ENCODE measurements at places on chromosomes 16 and 17. TPM values are rescaled to one million over a fixed set of nuclear protein-coding genes. Genes with fewer than 3 reads are reported as not detected.

TP53TG3C gene
- not detected for total RNA-seq

GSDMA gene
- not detected for total RNA-seq

ATXN2L gene
- 140 TPM for total RNA-seq

CHRNB1 gene
- total RNA-seq, result 10.5 TPM

SMIM36 gene
- total RNA-seq, result not detected

DNA sequence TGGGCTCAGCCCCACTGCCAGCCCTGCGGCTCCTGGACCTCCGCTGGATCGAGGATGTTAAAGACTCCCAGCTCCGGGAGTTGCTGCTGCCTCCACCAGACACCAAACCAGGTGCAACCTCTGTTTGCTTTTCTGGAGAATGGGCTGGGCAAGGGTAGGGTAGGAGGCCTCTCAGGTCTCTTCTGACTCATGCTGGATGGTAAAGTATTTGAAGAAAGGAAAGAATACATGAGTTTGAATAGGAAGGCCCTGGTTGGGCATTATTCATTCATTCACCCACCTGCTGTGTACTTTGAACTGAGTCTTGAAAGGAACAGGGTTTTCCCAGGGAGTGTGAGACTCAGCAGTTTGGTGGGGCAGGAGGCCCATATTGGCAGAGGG, 6.5 kb upstream of the ORAI3 start:
- no peak for DNase-seq

DNA sequence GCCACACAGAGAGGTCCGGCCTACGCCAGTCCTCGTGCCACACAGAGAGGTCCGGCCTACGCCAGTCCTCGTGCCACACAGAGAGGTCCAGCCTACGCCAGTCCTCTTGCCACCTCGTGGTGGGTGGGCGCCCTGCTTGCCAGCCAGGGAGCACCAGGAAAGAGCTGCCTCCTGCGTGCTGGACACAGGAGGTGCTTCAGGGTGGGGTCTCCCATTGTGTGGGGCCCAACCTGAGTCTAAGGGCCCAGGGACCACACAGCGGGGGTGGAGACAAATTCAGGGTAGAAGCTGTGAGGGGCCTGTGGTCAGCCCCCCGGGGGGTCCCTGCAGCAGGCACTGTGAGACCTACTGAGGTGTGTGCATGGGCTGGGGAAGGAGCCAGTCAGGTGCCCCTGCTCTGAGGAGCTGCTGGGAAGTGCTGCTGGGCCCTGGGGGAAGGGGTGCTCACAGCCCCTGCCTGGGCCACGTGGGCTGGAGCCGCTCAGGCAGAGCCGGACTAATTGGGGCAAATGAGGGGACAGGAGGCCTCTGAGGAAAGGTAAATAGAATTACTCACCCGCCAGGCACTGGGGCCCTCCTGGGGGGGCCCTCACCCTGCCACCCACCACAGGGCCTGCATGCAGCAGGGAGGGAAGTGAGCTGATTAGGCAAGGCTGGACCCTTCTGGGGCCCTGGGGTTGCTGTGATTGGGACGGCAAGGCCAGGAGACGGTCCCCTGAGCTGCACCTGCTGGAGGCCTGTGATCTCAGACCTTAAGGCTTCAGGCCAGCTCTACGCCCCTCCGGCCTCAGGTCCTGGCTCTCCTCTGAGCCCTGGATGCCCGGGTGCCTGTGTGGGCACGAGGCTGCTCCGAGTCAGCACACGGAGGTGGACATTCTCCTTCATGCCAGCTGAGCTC, 11.0 kb downstream of the GCGR start:
- DNase-seq, result peak; percentile 58

DNA sequence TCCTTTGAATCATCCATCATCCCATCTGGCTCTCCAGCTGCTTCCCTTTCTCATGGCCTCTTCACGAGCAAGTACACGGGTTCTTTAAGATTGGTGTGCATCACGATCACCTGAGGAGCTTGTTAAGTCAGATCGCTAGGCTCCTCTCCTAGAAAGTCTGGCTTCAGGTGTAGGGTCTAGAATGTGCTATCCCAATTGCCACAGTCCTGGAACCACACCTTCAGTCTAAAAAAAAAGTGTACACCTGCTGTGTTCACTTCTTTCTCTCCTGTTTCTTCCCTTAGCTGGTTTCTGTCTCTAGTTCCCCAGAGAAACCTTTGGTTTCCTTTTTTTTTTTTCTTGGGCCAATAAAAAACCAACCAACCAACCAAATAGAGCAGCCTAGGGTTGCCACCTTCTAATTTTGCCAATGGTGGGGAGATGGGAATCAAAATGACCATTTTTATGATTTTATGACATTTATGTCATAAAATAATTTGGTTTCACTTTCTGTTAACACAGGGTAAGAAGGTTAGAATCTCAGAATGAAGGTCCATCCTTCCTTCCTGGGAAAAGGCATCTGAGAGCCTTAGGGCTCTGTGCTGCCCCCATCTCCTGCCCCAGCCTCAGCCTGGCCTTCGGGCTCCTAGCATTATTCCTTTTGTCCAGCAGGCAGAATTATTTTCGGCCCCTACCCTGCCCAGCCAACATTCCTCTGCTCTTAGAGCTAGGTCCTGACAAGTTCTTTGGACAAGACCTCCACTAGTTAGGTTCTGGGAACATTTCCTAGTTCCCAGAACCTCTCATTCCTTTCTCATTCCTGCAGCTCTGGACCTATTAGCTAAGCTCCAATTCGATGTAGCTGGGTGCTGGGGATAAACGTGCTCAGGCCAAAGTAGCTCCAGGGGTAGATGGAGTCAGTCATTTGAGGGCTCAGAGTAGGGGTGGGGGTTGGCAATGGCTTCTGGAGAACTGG, 1.9 kb upstream of the GGT6 start:
- DNase-seq, result no peak

GRCh38 chr17:59094861-59095530, 11.7 kb downstream of the TRIM37 start:
- DNase-seq, result no peak

DNA sequence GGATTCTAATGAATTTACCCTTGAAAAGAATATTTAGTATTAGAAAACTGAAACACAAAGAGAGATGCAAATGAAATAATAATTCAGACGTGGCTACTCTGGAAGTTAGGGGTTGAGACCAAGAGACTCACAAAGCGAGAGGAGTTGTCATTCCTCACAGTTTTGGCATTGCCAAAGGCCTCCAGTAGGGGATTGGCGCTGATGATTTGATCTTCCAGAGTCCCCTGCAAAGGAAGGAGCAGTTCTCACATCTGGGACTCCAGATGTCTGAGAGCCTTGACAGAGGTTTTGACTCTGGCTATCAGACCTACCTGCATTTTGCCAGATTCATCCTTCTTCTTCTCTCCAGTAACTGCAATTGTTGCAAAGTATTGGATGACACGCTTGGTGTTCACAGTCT, 6.6 kb downstream of the MYH8 start:
- no peak for DNase-seq

DNA sequence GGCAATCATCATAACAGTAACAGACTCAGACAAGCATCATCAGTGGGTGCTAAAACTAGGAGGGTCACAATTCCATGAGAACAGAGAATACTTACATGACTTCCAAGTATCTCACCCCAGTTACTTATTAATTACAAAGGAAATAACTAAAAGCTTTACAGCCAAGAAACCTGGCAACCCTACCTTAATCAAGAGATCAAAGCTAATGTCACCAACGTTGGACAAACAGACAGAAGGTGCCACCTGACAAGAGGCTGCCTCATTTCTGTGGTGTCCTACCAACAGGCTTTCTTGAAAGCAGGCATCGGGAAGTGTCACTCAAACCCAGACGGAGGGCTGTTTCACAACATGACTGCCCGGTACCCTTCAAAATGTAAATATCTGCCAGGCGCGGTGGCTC, 84.6 kb downstream of the RMI2 start:
- DNase-seq, result peak; percentile 53

DNA sequence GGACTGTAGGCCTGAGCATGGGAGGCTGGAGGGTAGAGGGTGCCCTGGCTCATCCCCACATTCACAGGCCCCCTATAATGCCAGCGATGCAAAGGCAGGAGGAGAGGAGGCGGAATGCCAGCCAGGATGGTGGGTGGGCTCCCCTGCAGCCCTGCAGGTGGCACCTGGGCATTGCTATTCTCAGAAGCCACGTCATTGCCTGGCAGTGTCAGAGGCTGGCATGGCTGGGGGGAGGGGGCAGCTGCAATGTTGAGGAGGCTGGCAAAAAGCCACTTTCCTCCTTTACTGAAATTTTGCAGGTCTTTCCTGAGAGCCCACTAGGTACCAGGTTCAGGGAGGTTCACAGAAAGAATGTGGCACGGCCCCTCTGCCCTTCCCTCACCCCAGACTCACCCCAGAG, 36.2 kb downstream of the RAB11FIP4 start:
- no peak for DNase-seq

- peak; percentile 93 for DNase-seq
These were observed at the start of gene TENT4B for GRCh38 chr16:50152807-50153595. TSS of gene TENT4B (plus strand) at chr16:50153306. CDS start at chr16:50153622, 316 bp downstream.

- peak; percentile 90 for DNase-seq
These were observed at the start of gene FOXJ1 for GRCh38 chr17:76141212-76142038. TSS of gene FOXJ1 (minus strand) at chr17:76141245. CDS start at chr17:76140395, 850 bp downstream.

- no peak for DNase-seq
These were observed 6.9 kb downstream of the MYCBPAP start for GRCh38 chr17:50514936-50515702.

DNA sequence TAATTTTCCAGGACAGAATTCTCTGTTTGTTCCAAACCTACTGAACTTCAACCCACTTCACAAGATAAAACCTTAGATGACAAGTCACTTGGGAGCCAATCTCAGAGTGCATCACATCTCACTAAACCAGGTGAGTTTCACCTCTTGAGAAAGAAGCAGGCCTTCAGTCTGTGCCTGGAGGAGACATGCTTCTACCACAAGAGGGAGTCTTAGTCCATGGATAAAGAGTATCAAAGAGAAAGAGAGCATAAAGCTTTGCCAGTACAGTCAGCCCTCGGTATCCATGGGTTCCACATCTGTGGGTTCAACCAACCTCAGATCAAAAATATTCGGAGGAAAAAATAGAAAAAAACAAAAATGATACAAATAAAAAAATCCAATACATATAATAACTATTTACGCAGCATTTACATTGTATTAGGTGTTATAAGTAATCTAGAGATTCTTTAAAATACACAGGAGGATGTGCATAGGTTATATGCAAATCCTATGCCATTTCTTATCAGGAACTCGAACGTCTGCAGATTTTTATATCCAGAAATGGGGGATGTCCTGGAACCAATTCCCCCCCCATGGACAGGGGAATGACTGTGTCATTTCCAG, 37.7 kb downstream of the DUSP14 start:
- peak; percentile 62 for DNase-seq

GRCh38 chr17:44115585-44116415, 7.6 kb downstream of the HDAC5 start:
- DNase-seq, result peak; percentile 60

DNA sequence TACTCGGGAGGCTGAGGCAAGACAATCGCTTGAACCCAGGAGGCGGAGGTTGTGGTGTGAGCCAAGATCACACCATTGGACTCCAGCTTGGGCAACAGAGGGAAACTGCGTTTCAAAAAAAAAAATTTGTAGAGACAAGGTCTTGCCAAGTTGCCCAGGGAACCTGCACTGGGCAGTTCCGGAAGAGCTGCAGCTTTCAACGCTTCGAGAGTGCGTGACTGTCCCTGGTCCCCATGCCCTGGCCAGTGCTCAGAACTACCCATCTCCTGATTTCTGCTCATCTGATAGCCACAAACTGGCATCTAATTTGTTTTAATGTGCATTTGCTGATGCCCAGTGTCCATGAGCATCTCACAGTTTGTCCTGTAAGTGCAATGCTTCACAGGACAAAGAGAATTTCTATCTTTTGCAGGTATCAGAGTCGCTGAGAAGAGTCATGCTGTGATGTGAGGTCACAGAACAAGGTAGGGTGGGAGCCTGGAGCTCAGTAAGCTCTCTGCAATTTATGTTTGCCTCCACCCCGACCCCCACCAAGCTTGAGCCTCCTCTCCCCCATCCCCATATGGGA, 3.9 kb downstream of the ACTG1 start:
- DNase-seq, result no peak

- DNase-seq, result no peak
These were observed 823 bp upstream of the CD2BP2 start for GRCh38 chr16:30355954-30356308.

DNA sequence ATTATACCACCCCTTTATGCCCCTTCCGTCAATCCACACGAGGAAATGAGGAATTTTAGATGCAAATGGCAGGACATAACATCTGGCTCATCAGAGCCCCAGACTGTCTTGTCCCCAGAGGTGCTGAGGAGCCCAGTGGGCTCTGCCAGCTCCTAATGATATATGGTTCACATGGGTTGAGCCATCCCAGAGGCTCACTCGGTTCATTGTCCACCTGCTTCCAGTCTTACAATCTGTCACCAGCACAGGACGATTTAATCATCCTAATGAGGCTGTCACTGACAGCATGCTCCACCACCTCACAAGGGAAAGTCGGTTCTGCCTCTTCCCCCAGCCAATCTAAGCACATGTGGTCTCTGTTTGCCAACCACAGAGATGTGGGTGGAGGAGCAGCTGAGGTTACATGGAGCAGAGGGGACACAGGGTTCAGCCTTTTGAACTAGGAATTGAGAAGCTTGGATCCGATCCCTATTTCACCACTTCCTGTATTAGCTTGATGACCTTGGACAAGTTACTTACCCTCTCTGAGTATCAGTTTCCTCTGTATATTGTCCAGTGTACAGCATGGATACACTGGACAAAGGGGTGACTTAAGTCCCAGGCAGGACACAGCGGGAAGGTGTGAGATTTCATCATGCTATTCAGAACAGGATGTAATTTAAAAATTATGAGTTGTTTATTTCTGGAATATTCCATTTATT, 27.0 kb upstream of the DHX8 start:
- DNase-seq, result peak; percentile 56

DNA sequence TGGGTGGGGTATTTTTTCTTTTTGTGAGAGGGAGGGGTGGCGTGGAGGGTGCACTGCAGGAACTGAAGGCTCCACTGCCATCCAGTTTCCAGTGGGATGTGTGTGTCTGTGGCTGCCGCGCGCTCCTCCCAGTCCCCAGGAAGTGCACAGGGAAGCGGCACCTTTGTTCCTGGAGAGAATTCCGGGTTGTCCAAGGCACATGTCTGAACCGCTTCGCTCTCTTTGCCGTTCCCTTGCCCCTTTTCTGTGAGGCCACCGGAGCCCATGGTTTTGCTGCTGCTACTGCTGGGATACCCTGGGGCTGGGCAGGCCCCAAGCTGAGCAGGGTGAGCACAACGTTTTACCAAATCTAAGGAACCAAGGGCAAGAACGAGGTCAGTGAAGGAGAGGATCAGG, 19.5 kb downstream of the ACSF3 start:
- no peak for DNase-seq

DNA sequence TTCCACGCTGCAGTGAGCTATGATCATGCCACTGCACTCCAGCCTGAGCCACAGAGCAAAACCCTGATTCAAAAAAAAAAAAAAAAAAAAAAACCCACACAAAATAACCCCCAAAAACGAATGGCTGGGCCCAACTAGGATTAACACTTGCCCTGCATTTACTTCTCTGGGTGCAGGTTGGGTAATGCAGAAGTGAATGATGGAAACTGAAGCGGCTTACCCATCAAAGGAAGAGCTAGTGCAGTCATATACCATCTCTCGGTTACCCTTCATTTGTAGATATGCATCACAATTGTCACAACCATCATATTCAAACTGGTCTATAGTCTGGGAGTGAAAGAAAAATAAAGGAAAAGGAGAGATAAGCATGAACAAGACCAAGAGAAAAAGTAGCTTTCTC, 819 bp downstream of the SUPT4H1 start:
- DNase-seq, result no peak
